ENCODE measurements at places on chromosomes 7 and 10. TPM values are rescaled to one million over a fixed set of nuclear protein-coding genes. Genes with fewer than 3 reads are reported as not detected.

SCART1 gene
- 1.1 TPM for total RNA-seq

UNC5B gene
- total RNA-seq = 2.5 TPM

PRSS37 gene
- not detected for total RNA-seq

GPR37 gene
- 2.1 TPM for total RNA-seq

ACTR3C gene
- total RNA-seq = 0.69 TPM

LGI1 gene
- not detected for total RNA-seq

CEP55 gene
- total RNA-seq = 58.9 TPM

MSS51 gene
- 3.5 TPM for total RNA-seq

MCM10 gene
- 28.7 TPM for total RNA-seq

MEOX2 gene
- 47.8 TPM for total RNA-seq

FLNC gene
- 81.8 TPM for total RNA-seq

SPDYE9 gene
- not detected for total RNA-seq

UPK3BL1 gene
- 34.4 TPM for total RNA-seq

GDF2 gene
- total RNA-seq = not detected

DNA sequence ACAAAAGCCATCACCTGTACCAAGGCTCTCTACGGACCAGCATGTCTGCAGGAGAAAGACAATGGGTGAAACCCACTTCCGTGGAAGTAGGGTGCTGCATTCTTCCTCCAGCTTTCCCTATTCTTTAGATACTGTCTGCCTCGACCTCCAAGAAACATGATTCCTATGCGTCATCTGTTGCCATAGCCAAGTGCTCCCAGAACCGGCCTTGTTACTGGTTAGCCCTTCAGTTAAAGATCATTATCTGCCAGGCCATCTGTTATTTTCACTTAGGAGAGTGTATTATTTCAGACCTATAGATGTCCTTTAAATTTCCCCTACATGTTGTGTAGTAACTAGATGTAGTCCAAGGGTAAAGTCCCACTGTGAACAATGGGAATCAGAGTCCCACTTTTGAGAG is 89.0 kb upstream of the KIAA1217 start:
- no peak for DNase-seq

- DNase-seq = no peak
These were observed 50.8 kb upstream of the SLC29A3 start for GRCh38 chr10:71268247-71268691.

- DNase-seq = no peak
These were observed 376.1 kb upstream of the MTPN start for GRCh38 chr7:136353287-136353686.

DNA sequence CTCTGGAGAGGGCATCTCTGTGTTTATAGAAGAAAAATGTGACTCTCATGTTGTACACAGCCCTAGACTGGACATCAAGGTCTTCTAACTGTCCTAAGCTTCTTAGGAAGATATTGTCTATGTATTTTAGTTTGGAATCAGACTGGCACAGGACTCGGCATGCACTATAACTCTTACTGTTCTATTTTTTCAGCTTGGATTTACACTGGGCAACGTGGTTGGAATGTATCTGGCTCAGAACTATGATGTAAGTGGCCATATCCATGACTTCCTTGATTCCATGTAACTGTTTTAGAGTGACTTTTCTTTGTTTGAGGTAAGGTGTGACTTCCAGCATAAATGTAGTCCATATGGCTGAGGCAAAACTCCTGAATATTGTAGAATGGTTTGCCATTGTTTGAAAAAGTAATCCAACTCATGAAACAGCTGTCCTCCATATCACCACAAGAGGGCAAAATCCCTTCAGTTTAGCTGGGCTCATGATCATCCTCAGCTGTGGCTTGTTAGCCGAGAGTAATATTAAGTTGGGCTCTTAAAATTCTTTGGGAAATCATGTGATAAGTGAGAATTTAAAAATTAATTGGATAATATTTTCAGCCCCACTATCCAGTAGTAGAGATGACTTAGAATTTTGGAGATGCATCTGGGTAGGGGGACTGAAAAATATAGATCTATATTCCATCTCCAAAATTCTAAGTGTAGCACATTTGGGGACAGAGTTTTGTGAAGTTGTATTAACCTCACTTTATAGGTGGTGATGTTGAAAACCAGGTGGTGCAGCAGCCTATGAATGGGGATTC is 10.4 kb downstream of the STMP1 start:
- DNase-seq = peak; percentile 80

GRCh38 chr7:116582806-116583444 is 58.1 kb downstream of the CAV1 start:
- DNase-seq = peak; percentile 32

DNA sequence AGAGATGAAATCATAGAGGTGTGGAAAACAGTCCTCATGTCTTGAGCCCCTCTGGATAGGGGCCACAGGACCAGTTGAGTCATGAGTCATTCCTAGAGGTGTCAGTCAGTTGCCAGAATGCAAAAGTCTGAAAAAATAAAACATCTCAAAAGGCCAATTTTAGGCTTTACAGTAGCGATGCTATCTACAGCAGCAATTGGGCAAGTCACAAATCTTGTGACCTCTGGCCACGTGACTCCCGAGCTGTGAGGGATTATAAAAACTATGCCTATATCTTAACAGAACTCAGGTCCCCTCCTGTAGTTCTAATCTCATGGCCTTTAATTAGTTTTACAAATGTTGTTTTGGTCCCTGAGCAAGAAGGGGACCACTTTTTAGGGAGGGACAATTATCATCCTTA is 15.6 kb upstream of the TAS2R41 start:
- DNase-seq = no peak

DNA sequence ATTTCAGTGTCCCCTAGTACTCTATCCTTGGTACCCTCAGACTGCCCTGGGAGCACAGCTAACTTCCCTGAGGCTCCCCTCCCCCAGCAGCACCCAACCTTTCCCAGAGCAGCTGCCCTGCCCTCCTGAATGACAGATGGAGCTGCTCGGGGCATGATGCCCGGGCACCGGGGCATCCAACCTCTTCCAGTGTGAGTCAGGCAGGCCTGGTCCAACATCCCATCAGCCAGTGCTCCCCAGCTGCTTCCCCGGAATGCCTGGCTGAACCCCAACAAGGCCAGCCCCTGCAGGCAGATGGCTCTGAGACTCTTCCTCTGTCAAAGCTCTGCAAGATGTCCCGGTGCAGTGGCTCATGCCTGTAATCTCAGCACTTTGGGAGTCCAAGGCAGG is 11.9 kb upstream of the TSPAN15 start:
- no peak for DNase-seq

DNA sequence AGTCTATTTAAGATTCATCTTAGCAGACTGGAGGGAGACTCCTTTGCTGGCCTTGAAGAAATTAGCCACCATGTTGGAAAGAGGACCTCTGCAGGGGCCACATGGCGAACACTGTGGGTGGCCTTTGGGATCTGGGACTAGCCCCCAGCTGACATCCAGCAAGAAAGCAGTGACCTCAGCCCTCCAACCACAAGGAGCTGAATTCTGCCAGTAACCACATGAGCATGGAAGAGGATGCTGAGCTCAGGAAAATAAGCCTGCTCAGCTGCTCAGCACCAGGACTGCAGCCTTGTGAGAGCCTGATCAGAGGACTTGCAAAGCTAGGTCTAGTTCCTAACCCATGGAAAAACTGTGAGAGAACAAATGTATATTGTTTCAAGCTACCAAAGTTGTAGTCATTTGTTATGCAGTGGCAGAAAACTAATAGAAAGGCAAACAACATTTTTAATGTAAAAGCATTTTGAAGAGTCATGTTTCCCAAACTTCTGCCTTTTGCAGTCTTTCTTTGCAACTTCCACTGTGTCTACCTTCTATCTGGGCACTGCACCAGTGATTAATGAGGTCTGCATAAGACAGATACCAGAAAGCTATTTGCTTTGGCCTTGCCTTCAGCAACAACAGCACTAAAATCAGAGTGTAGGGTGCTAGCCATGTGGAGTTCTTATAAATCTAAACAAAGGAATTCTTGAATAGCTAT is 183.7 kb downstream of the FGFR2 start:
- DNase-seq = no peak

DNA sequence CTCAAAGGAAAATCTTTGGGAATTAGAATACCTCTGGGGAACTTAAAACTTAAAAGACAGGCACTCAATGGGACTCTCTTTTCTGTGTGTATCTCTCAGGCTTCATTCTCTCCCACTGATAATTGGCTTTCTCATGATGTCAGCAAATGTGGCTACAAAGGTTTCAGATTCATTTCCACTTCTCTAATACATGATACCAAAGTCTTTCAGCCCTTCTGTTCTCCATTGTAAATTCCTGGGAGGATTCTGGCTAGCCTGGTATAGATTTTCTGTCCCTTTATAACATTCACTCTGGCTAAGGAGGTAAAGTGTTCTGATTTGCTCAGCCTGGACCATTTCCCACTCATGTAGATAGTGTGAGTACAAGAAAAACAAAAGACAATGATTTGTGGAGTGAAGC is 606.2 kb downstream of the PCDH15 start:
- DNase-seq = no peak

- DNase-seq = peak; percentile 75
These were observed 209.4 kb upstream of the KLF14 start for GRCh38 chr7:130943336-130943901.

- no peak for DNase-seq
These were observed 281.7 kb downstream of the AHR start for GRCh38 chr7:17580141-17580540.

DNA sequence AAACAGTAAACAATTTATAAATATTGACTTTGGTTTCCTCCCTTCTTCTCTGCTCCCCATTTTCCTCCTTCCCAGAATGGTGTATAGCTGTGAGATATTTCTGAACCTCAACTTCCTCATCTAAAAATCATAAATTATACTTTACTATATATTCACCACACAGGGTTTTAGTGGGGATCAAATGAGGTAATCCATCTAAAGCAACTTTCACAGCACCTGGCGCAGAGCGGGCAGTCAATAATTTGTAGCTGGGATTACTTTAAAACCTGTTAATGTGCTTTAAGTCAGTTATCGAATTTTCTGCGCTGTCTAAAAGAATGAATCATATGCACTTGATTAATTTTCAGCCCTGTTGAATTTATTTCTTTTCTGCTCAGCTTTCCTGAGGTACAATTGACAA is 172.7 kb downstream of the PTEN start:
- DNase-seq = no peak

GRCh38 chr7:132655131-132655727 is 79.0 kb upstream of the PLXNA4 start:
- DNase-seq = peak; percentile 6

GRCh38 chr10:98511876-98512275 is 65.1 kb upstream of the HPS1 start:
- DNase-seq = no peak

DNA sequence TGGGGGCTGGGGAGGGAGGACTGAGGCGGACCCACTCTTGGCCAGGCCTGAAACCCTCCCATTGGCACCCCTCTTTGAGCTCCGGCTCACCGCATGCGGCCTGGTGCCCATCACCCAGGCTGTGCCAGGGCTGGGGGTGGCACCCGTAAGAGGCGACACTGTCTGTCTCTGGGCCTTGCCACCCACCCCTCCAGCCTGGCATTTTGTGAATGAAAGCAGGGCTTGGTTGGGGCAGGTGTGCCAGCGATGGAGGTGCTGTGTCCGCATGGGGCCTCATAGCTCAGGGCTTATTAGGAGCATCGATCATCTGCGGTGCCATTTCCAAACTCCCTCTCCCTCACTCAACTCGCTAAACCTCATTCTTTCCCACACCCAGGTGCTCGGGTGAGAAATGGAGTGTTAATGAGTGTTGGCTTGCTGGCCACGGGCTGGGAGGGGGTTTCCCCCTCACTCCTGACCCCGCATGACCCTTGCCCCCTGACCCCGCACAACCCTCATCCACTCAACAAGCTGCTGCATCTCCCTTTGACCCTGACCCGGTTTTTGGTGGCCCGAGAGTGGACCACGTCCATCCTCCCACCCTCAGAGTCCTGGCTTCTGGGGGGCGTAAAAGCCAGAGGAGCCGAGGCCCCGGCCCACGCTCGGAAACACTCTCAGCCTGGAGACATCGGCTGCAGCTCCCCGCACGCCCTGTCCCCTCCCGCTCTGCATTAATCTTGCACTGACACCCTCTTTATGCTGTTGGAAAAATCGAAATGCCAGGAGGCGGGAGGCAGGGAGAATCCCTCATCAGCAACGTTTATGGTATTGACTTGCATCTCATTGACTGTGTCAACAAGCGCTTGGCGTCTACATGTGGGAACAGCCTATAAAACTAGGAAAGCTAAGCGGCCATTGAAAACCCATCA is 161.2 kb downstream of the DNAJB6 start:
- no peak for DNase-seq

- no peak for DNase-seq
These were observed 24.8 kb downstream of the PCBD1 start for GRCh38 chr10:70863470-70864160.

- DNase-seq = no peak
These were observed 24.2 kb downstream of the SH2D4B start for GRCh38 chr10:80561950-80562349.

DNA sequence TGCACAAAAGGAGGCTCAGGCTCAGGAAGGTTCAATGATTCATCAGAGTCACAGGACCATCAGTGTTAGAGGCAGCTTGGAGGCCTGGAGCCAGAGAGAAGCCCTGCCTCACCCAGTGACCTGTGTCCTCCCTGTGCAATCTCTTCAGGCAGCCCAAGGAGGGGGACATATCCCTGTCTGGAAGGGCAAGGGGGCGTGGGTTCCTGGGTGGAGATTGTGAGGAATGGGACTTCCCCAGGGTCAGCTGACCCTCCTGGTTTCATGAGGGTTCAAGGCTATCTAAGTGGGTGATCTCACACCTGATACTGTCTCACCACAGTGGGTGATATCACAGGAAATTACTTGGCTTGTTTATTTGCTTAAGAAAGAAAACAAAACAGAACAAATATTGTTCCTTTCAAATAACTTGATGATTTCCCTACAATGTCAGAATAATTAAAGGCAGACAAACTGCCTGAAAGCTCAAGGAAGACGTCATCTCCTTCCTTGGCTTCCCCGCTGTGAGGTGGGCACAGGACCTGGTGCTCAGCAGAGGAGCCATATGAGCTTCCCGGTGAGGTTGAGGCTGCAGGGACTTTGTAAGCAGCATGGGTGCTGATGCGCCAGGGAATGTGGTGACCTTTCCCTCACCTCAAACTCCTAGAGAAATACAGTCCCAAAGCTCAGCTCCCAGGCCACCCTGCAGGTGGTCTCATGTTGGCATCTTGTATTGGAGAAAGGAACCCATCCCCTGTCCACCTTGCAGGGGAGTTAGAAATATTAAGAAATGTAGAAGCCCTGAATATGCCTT is 763.2 kb downstream of the GRID1 start:
- no peak for DNase-seq

DNA sequence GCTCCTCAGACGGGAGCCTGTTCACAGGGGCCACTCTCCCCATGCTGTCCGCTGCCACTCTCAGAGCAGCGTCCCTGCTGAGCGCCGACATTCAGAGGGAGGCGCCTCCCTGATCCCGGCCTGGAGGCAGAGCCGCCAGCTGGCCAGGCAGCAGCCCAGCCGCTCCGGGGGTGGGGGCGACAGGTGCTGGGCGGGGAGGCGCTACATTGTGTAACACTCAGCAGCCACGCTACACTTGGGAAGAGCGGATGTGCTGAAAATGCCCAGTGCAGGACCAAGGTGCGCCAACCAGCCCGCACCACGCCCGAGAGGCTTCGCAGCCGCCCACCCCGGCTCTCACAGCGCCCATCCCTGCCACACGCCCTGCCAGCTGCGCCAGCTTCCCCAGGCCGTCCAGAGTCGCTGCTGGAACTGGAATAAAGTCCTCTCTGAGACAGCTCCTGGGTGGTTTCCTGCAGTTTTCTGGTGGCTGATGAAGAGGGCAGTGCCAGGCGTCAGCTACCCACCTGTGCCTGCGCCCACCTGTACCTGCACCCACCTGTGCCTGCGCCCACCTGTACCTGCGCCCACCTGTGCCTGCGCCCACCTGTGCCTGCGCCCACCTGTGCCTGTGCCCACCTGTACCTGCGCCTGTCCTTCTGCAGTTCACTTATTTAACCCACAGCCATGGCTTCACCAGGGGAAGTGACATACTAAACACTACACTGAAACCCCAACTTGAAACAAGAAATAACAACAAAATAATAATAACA is 25.7 kb downstream of the STK32C start:
- no peak for DNase-seq

All from endothelial cell of umbilical vein (primary cell).